Activated naive CD8-positive, alpha-beta T cell treated with anti-CD3 and anti-CD28 coated beads for 36 hours (primary cell): ENCODE measurements at places on chromosomes 2 and 18. TPM values are rescaled to one million over a fixed set of nuclear protein-coding genes. Genes with fewer than 3 reads are reported as not detected.

HS1BP3 gene
- total RNA-seq: 6.0 TPM

MAB21L4 gene
- total RNA-seq: not detected

PKP4 gene
- 38.2 TPM for total RNA-seq

CYP26B1 gene
- not detected for total RNA-seq

ZNF385B gene
- not detected for total RNA-seq

ANKRD29 gene
- total RNA-seq: not detected

POTEI gene
- total RNA-seq: not detected

IL18RAP gene
- 5.3 TPM for total RNA-seq

C2orf15 gene
- total RNA-seq: 1.3 TPM

DPYSL5 gene
- not detected for total RNA-seq

TTLL4 gene
- total RNA-seq: 36.7 TPM

FABP1 gene
- not detected for total RNA-seq

TBR1 gene
- not detected for total RNA-seq

DLGAP1 gene
- not detected for total RNA-seq

ESPNL gene
- total RNA-seq: not detected

MTCL1 gene
- total RNA-seq: 0.43 TPM

CDK5R2 gene
- total RNA-seq: not detected

DNAH6 gene
- total RNA-seq: 0.21 TPM

PLB1 gene
- 1.4 TPM for total RNA-seq

SNX17 gene
- total RNA-seq: 96.0 TPM

ADD2 gene
- total RNA-seq: 33.2 TPM

DOK6 gene
- not detected for total RNA-seq

GKN2 gene
- total RNA-seq: not detected

NETO1 gene
- total RNA-seq: not detected

PLA2R1 gene
- total RNA-seq: not detected

SERPINB4 gene
- total RNA-seq: not detected

FARSB gene
- total RNA-seq: 68.6 TPM

LRRTM4 gene
- total RNA-seq: not detected

CROCC2 gene
- not detected for total RNA-seq

UGT1A5 gene
- total RNA-seq: not detected

NAGK gene
- 55.6 TPM for total RNA-seq

MYL1 gene
- not detected for total RNA-seq

CD226 gene
- total RNA-seq: 57.7 TPM

CD28 gene
- 84.0 TPM for total RNA-seq

ITGB6 gene
- total RNA-seq: not detected

DCC gene
- total RNA-seq: not detected

TUBA3E gene
- total RNA-seq: not detected

BMP10 gene
- total RNA-seq: not detected

PKDCC gene
- not detected for total RNA-seq

RAB6C gene
- total RNA-seq: not detected

GIGYF2 gene
- total RNA-seq: 45.2 TPM

TUBA4B gene
- total RNA-seq: not detected

CCDC102B gene
- total RNA-seq: 1.6 TPM

C1D gene
- total RNA-seq: 34.1 TPM

POMC gene
- total RNA-seq: 6.3 TPM

GPBAR1 gene
- 0.24 TPM for total RNA-seq
